ENCODE measurements at places on chromosomes 2 and 18.

DNA sequence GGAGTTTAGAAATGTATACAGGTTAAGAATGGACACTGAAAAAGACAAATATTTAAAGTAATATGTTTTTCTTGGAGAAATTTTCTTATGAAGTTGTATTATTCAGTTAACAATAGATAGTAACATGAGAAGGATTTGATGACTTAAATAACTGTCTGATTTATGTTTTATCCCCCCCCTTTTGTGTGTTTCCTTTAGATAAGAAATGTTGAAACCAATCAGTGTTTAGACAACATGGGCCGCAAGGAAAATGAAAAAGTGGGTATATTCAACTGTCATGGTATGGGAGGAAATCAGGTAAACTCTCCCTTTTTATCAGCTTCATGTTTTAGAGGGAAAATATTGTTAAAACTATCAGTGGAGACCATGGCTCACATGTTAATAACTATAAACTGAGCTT, 289.7 kb upstream of the KCNJ3 start:
- DNase-seq = no peak

DNA sequence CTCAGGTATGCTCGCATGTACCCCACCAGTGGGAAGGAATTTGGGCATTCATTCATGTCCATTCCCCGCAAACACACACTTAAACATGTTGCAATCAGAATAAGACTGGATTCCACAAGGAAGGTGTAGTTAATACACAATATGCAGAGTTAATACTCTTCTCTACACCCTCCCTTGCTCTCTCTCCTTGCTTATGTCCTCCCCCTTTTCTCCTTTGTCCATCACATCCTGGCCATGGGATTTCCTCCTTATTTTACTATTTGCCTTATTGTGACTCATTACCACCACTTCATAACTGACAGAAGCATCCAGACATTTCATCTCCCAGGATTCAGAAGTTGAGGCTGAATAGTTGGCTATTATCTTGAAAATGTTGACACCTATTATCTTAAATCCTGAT, 473.8 kb upstream of the SPHKAP start:
- DNase-seq = no peak

GRCh38 chr18:5868218-5868854, 27.0 kb downstream of the TMEM200C start:
- no peak for DNase-seq

DNA sequence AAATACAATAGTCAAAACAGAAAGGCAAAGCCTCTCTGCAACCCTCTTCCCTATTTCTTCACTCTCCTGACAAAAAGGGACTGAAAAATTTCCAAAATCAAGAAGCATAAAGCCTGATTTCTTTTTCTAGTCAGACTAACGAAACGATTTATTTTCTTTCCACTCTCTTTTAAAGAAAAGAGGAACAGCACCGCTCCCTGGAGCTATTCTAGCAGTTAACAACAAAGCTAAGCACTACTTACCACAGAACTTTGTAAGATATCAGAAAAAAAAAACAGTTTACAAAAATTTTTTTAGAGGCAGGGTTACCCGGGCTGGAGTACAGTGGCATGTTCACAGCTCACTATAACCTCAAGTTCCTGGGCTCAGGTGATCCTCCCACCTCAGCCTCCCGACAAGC, 14.4 kb upstream of the FHL2 start:
- DNase-seq = no peak

GRCh38 chr2:179584760-179585159, 276.7 kb downstream of the ZNF385B start:
- no peak for DNase-seq

- DNase-seq = no peak
These were observed 15.2 kb upstream of the SLC8A1 start for GRCh38 chr2:40466935-40467572.

- DNase-seq = no peak
These were observed 26.8 kb downstream of the ACMSD start for GRCh38 chr2:134865067-134865787.

DNA sequence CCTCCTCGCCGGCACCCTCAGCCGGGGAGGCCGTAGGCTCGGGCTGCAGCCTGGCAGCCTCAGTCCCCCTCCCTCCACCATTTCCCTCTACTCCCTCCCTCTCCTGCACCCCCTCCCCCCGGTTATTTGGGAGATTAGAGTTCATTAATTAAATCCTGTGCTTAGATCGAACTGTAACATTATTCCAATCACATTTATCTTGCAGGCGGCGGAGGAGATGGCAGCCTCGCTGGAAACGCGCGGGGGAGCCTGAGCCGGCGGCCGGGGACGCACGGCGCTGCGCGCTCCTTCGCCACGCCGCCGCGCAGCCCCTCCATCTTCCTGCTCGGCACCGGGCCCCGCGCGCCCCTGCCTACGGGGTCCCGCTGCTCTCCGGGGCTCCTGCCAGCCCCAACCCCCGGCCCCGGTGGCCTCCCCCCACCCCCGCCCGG, at the start of gene ST8SIA3:
TSS of gene ST8SIA3 (plus strand) at position 287 of the 431 bp plus-strand sequence. CDS start 290 bp downstream, outside the sequence.
- DNase-seq = no peak

- no peak for DNase-seq
These were observed 11.8 kb upstream of the TWSG1 start for GRCh38 chr18:9322744-9323143.
